ENCODE measurements at places on chromosomes 5 and 9. TPM values are rescaled to one million over a fixed set of nuclear protein-coding genes. Genes with fewer than 3 reads are reported as not detected.

Gene BAAT
- 0.24 TPM for total RNA-seq

Gene FGF10
- not detected for total RNA-seq

Gene LTC4S
- total RNA-seq = 1.7 TPM

Gene FAM81B
- not detected for total RNA-seq

Gene NANS
- 53.2 TPM for total RNA-seq

Gene OGN
- 27.4 TPM for total RNA-seq

Gene FASTKD3
- total RNA-seq = 10.2 TPM

Gene RORB
- total RNA-seq = not detected

Gene IRX2
- 9.1 TPM for total RNA-seq

Gene SLC35D2
- 14.2 TPM for total RNA-seq

DNA sequence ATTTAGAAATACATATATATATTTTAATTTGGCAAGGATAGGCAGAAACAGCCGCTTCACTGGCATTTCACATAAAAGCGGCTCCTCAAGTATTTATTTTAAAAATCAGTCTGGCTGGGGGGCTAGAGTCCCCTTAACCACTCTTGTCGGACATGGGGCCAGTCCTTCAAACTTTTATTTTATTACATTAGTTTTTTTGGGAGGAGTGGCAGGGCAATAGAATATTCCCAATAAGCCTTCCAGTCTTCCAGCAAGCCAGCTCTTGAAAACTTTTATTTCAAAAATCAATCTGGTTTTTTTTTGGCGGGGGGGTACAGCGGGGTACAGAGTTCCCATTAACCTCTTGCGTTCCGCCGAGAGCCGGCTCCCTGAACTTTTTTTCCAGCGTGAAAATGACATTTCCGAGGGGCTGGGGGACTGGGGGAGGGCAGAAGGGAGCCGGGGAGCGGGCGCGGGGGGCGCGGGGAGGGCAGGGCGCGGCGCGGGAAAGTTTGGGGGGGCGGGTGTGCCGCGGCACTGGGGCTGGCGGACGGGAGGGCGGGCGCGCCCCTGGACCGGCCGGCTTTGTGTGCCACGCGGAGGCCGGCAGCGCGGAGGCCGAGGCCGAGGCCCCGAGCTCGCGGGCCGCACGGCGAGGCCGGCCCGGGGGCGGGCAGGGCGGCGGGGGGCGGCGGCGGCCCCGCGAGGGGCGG is 504 bp upstream of the ZNF618 start:
- H3K27ac ChIP-seq = no peak overlapping the region
- no peaks in the 10 kb centered on the region for H3K36me3 ChIP-seq
- H3K4me1 ChIP-seq = peaks cover 34% of the 10 kb centered on the region

DNA sequence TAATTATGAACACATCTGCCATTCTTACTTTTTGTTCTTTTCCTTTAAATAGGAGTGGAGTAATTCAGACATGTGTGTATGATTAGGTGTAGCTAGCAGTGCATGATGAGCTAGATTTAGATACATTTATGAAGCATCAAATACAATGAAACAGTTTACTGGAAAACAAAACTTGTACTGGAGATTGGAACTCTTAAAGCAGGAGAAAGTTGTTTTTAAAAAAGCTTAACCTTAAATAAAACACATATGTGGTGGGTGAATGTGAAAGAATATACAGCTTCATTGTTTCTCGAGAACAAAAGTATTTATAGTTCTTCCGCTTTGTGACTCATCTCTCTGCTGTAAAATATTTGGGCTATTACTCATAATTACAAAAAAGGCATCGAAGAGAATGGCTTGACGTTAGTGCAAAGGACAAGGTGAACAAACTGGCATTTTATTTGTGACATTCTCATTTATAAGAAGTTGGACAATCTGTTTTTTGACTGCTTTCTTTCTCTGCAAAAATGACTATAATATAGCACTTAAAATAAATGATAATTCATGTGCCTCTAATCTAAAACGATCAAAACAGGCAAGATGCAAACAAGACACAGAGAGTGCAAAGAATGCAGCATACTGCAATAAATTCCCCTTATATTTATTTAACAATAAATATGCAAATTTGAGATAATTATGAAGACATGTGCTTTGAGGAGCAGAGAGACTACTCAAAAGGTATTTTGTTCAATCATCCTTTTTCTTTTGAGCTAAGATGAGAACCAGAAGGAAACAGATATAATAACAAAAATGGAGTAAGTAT is 478.8 kb downstream of the CETN3 start:
- H3K4me1 ChIP-seq = peaks cover 39% of the 10 kb centered on the region
- no peaks in the 10 kb centered on the region for H3K27me3 ChIP-seq
- no peaks in the 10 kb centered on the region for H3K36me3 ChIP-seq
- H3K27ac ChIP-seq = peak overlapping the region; percentile 71
- no peak for DNase-seq
- peak overlapping the region; percentile 4 for H3K4me3 ChIP-seq

DNA sequence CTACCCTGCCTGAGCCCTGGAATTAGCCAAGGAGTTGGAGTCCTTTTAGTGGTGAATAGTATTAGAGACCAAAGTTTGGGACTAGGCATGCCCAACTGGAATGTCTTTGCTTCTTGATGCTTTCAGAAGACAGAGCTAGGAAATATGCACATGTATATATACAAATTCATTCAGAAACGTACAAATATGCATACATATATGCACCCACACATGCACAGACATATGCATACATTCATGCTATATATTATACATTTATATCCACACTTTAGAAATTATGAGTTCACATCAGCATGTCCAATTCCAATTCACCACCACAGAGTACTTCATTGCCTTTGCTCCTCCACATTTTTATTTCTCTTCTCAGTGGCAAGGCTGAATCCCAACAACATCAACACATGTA is 398.3 kb upstream of the MPDZ start:
- no peaks in the 10 kb centered on the region for H3K36me3 ChIP-seq
- H3K27ac ChIP-seq = no peak overlapping the region
- H3K4me1 ChIP-seq = no peaks in the 10 kb centered on the region
- no peak overlapping the region for H3K4me3 ChIP-seq
- no peak for DNase-seq

DNA sequence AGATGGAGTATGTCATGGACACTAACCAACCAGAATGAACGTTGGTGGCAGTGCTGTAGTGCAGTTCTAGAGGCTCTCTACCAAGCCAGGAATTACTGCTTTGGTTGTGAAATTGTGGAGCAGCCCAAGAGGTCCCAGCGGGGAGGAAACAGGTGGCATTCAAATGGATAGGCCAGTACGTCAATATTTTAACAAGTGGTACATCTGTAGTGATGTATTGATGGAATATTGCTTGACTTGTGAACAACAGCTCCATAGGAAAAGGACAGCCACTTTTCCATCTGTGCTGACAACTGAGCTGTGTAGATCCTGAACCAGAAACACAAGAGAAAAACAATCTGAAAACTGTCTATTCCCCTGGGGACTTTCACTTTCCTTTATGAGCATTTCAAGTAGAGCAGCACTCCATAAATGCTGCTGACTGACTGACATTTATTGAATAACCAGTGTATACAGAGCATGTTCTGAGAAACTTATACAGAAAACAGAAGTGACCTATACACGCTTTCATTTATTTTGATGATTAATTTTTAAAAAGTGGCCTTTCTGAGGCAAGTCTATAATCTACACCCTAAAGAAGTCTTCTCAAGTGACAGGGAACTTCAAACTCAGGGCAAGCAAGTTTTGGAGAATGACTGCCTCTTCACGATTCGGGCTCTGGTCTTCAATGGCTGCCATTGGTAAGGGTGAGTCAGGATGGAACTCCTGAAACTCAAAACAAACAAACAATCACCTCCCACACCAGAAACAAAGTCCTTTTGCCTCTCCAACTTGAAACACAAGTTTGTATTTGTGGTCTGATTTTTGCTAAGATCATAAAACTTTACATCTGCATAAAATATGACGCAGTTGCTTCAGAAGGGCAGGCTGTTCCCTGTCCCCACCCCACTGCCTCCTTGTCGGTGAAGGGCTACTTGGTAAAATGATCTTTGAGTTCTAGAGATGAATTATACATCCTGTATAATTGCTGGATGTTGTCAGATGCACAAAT is 362.4 kb downstream of the NDUFS4 start:
- H3K4me3 ChIP-seq = no peak overlapping the region
- peaks cover 11% of the 10 kb centered on the region for H3K4me1 ChIP-seq
- no peaks in the 10 kb centered on the region for H3K36me3 ChIP-seq
- no peak overlapping the region for H3K27ac ChIP-seq

DNA sequence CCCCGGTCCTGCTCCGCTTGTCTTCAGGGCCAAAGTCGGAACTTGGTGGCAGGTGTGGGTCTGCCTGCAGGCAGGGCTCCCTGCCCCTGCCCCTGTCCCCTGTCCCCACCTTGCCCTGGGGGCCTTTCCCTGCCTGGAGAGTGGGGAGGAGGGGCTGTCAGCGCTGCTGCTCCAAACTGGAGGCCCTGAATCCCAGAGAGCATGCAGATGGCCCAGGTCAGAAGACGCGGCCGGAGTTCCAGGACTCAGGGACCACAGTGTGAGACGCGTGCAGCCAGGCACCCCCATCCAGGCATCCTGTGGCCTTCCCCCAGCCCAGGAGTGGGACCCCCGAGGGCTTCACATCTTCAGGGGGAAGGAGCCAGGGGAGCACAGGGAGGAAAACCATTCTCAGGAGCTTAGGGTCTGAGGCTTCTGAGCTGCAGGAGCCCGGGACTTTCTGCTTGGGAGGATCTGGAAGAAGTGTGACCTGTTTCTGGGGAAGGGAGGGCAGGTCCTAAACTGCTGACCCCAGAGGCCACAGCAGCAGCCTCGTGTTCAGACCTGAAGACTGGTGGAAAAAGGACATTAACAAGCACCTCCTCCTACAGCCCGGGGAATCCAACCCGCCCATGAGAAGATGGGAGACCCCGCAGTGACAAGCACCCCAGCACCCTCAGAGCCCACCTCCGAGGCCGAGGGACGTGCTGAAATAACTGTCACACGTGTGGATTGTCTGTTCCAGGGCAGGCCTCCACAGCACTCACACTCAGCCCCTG is 38.0 kb downstream of the RASGEF1C start:
- H3K27me3 ChIP-seq = peaks cover 14% of the 10 kb centered on the region
- peaks cover 18% of the 10 kb centered on the region for H3K4me1 ChIP-seq
- DNase-seq = no peak
- no peaks in the 10 kb centered on the region for H3K36me3 ChIP-seq
- H3K27ac ChIP-seq = no peak overlapping the region

GRCh38 chr9:128550770-128551656 is 1.4 kb upstream of the SPTAN1 start:
- H3K36me3 ChIP-seq = no peaks in the 10 kb centered on the region
- no peaks in the 10 kb centered on the region for H3K27me3 ChIP-seq
- H3K4me3 ChIP-seq = peak overlapping the region; percentile 95
- no peak for DNase-seq

- peaks cover 3% of the 10 kb centered on the region for H3K36me3 ChIP-seq
- no peak for DNase-seq
- no peak overlapping the region for H3K4me3 ChIP-seq
- H3K4me1 ChIP-seq = peaks cover 55% of the 10 kb centered on the region
- H3K27me3 ChIP-seq = no peaks in the 10 kb centered on the region
Measured at GRCh38 chr9:12884736-12885395, 110.0 kb downstream of the LURAP1L start.

GRCh38 chr5:154401355-154401754 is 44.4 kb upstream of the SAP30L start:
- peaks cover 17% of the 10 kb centered on the region for H3K36me3 ChIP-seq
- H3K27ac ChIP-seq = peak overlapping the region; percentile 60
- no peak for DNase-seq
- H3K4me3 ChIP-seq = no peak overlapping the region
- H3K27me3 ChIP-seq = no peaks in the 10 kb centered on the region
- H3K4me1 ChIP-seq = peaks cover 25% of the 10 kb centered on the region

DNA sequence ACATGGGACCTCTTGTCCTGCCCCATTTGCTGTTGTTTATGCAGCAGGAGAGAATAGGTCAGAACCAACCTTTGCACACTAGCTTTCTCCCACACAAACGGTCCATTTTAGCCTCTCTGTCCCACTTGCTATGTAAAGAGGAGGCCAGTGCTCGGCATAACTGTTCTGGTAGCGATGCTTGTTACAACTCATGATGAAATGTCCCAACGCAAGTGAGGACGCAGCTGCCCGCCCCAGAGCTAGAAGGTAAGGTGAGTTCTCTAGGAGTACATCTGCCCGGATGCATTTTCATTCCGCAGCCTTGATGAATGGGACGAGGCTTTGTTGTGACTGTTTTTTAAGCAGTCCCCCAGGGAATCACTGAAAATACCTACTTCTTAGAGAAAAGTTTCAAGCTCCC is 14.1 kb downstream of the S1PR3 start:
- no peak for DNase-seq
- no peak overlapping the region for H3K4me3 ChIP-seq
- no peaks in the 10 kb centered on the region for H3K36me3 ChIP-seq
- peaks cover 7% of the 10 kb centered on the region for H3K27me3 ChIP-seq

GRCh38 chr9:21281275-21281674 is 23.8 kb downstream of the IFNA5 start:
- H3K36me3 ChIP-seq = no peaks in the 10 kb centered on the region
- peaks cover 18% of the 10 kb centered on the region for H3K27me3 ChIP-seq
- no peak for DNase-seq
- H3K4me3 ChIP-seq = no peak overlapping the region

DNA sequence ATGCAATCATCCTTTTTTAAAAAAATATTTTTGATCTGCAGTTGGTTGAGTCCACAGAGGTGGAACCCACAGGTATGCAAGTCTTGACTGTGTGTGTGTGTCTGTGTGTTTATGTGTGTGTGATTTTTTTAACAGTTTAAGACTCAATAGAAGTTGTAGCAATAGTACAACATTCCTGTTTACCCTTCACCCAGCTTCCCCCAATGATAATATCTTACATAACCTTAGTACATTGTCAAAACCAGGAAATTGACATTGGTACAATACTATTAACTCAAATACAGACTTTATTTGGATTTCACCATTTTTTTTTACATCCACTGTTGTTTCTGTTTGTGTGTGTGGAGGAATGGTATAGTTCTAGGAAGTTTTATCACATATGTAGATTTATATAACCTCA is 81.8 kb downstream of the SV2C start:
- no peaks in the 10 kb centered on the region for H3K36me3 ChIP-seq
- no peak overlapping the region for H3K4me3 ChIP-seq
- peaks cover 10% of the 10 kb centered on the region for H3K27me3 ChIP-seq
- no peak for DNase-seq
- peaks cover 7% of the 10 kb centered on the region for H3K4me1 ChIP-seq
- no peak overlapping the region for H3K27ac ChIP-seq

GRCh38 chr5:64947801-64948200 is 179.1 kb downstream of the CWC27 start:
- no peak overlapping the region for H3K4me3 ChIP-seq
- peaks cover 15% of the 10 kb centered on the region for H3K4me1 ChIP-seq
- no peak overlapping the region for H3K27ac ChIP-seq
- H3K36me3 ChIP-seq = no peaks in the 10 kb centered on the region

GRCh38 chr9:81473206-81473605 is 216.1 kb downstream of the TLE1 start:
- H3K4me3 ChIP-seq = no peak overlapping the region
- no peak for DNase-seq

DNA sequence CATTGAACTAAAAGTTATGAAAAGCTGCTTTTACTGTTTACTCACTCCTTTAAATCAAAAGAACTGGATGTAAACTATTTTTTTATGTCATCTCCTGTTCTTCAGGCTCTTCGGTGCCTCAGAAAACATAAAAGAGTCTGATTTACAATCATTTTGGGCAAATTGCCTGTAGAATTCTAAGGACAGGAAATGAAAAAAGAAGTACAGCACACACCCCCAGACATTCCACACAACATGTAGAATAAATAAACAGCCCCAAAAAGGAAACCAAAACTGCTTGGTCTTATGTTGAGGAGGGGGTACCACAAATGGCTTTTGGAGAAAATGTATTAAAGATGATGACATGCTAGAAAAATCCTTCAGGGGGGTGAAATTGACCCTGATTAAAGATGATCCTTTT is 57.2 kb downstream of the ITGA1 start:
- DNase-seq = no peak
- H3K4me3 ChIP-seq = no peak overlapping the region
- H3K36me3 ChIP-seq = peaks cover 4% of the 10 kb centered on the region
- H3K27me3 ChIP-seq = no peaks in the 10 kb centered on the region
- peaks cover 78% of the 10 kb centered on the region for H3K4me1 ChIP-seq

GRCh38 chr9:69495296-69495695 is 170.3 kb downstream of the ENTREP1 start:
- H3K27ac ChIP-seq = no peak overlapping the region
- DNase-seq = no peak

All from chondrocyte (in vitro differentiated cells).